Dermis microvascular lymphatic vessel endothelial cell (primary cell): ENCODE measurements at places on chromosomes 3 and 15. TPM values are rescaled to one million over a fixed set of nuclear protein-coding genes. Genes with fewer than 3 reads are reported as not detected.

HGD gene
- 0.26 TPM in 1 of 2 replicates, not detected in the other for total RNA-seq

PIGB gene
- total RNA-seq: 7.5 and 9.1 TPM in 2 replicates

NSMCE3 gene
- total RNA-seq: 4.7 and 5.9 TPM in 2 replicates

SYNPR gene
- not detected in 2 replicates for total RNA-seq

BSN gene
- under 0.01 TPM in 2 replicates for total RNA-seq
